Thoracic aorta (tissue), 2 donors: ENCODE measurements at places on chromosomes 16 and 17. TPM values are rescaled to one million over a fixed set of nuclear protein-coding genes. Genes with fewer than 3 reads are reported as not detected.

DNA sequence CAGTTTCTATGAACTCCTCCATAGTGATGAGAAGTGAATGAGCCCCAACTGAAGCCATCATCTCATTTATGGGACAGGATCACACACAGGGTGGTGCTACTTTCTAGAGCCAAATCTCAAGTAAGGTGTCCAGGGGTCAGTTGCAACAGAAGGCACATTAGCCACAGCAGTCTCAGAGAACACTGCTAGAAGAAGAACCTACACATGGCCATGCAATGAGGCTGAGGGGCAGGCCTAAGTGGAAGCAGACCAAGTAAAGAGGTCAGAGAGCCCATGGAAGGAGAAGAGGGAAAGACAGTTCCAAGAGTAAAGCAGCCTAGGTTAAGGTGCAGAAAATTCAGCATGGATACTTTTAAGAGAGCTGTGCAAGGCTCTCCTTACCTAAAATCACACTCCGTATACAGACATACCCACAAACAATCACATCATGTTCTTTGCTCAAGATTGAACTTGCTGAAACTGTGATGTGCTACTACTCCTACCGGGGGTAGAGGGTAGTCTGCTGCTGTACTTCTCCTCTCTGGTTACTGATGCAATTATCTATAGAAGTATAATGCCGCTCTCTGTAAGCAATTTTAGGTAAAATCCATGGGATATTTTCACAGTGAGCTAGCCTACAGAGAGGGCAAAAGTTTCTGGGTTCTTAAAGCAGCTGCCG is 1.7 kb downstream of the ABCA8 start:
- no peak overlapping the region for H3K4me3 ChIP-seq
- H3K4me1 ChIP-seq, result no peaks in the 10 kb centered on the region

DNA sequence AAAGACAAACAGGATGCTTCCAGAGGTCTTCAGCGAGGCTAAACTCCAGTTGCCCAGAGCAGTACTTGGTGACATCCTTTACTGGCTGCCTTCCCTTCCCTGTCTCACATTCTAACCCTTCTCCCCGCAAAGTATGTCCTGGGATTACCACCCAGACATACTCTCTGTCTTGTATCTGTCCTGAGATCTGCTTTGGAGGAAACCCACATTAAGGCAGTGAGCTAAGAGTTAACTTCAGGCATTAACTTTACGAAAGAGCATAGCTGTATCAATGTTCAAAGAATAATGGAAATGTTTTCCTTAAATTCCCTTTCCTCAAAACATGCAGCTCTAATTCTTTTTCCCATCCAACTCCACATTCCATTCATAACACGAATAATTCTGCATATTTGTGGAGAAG is 385.2 kb downstream of the NPIPA8 start:
- H3K4me1 ChIP-seq, result no peaks in the 10 kb centered on the region
- H3K4me3 ChIP-seq, result no peak overlapping the region
- no peaks in the 10 kb centered on the region for H3K27me3 ChIP-seq
- no peaks in the 10 kb centered on the region for H3K36me3 ChIP-seq

DNA sequence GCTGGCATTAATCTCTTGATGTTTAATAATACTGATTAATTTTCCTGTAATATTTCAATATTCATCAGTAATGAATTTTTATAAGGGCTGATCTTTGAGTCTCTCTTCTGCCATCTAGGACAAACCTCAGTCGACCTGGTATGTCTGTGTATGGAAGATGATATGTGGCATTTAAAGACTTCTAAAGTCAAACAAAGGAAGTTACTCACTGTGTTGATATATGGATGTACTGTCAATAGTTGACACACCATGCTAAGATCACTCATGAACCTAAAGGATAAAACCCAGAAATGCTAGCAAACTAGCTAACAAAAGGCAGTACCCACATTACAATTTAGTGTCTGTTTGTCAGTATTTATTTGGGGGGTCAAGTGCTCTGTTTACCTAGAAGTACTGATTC is 380.7 kb upstream of the GOT2 start:
- no peaks in the 10 kb centered on the region for H3K36me3 ChIP-seq
- H3K27me3 ChIP-seq, result no peaks in the 10 kb centered on the region
- H3K4me3 ChIP-seq, result no peak overlapping the region
- H3K27ac ChIP-seq, result no peak overlapping the region
- DNase-seq, result no peak
- no peaks in the 10 kb centered on the region for H3K4me1 ChIP-seq

- no peaks in the 10 kb centered on the region for H3K36me3 ChIP-seq
- no peaks in the 10 kb centered on the region for H3K27me3 ChIP-seq
- H3K4me3 ChIP-seq, result no peak overlapping the region
- no peaks in the 10 kb centered on the region for H3K4me1 ChIP-seq
Measured at GRCh38 chr16:76654088-76654820, 377.1 kb downstream of the CNTNAP4 start.

DNA sequence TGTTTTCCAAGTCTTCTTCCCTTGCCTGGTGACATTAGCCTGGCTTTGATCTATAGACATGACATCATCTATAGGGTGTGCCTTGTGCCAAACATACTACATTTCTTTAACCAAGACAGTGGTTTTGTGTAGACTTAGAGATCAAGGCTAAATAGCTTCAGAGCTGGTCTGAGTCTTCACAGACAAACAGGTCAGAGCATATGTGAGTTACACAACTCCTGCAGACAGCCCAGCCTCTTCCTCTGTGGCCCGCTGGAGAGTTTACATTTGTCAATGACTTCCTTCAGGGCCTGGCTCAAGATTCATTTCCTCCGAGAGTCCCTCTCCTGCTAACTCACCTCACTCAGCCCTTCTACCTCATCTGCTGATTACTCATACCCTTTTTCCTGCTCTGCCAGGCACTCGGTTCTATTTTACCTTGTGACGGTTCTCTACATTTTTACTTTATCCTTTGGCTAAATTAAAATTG is 73.1 kb upstream of the TANC2 start:
- H3K4me3 ChIP-seq, result no peak overlapping the region
- no peaks in the 10 kb centered on the region for H3K36me3 ChIP-seq
- peak overlapping the region; percentile 37 for H3K27ac ChIP-seq
- no peaks in the 10 kb centered on the region for H3K27me3 ChIP-seq
- DNase-seq, result no peak
- peaks cover 19% of the 10 kb centered on the region for H3K4me1 ChIP-seq

- H3K36me3 ChIP-seq, result no peaks in the 10 kb centered on the region
- no peaks in the 10 kb centered on the region for H3K27me3 ChIP-seq
- no peaks in the 10 kb centered on the region for H3K4me1 ChIP-seq
- no peak overlapping the region for H3K27ac ChIP-seq
Measured at GRCh38 chr16:53973021-53973420, 269.1 kb downstream of the FTO start.

- H3K27ac ChIP-seq, result no peak overlapping the region
- no peak for DNase-seq
- no peaks in the 10 kb centered on the region for H3K27me3 ChIP-seq
- no peak overlapping the region for H3K4me3 ChIP-seq
- no peaks in the 10 kb centered on the region for H3K36me3 ChIP-seq
- H3K4me1 ChIP-seq, result no peaks in the 10 kb centered on the region
Measured at GRCh38 chr17:7523033-7523432, 25.8 kb upstream of the TNFSF12 start.

The FBXO39 gene
- not detected for total RNA-seq

The PRR35 gene
- total RNA-seq, result 0.42 TPM
